Osteocyte (in vitro differentiated cells): ENCODE measurements at places on chromosomes 1 and 21. TPM values are rescaled to one million over a fixed set of nuclear protein-coding genes. Genes with fewer than 3 reads are reported as not detected.

The PPFIA4 gene
- 0.63 and 1.4 TPM in 2 replicates for total RNA-seq

The KRTAP19-3 gene
- not detected in 2 replicates for total RNA-seq

The UTS2 gene
- total RNA-seq, result not detected in 2 replicates

The ADGRB2 gene
- 8.2 and 8.4 TPM in 2 replicates for total RNA-seq

The UHMK1 gene
- 29.3 and 30.9 TPM in 2 replicates for total RNA-seq

GRCh38 chr1:3524556-3525203, 70.2 kb downstream of the ARHGEF16 start:
- no peak for DNase-seq
- H3K4me3 ChIP-seq, result no peak overlapping the region
- H3K4me1 ChIP-seq, result peaks cover 56% of the 10 kb centered on the region
- H3K36me3 ChIP-seq, result peaks cover 7% of the 10 kb centered on the region
- H3K27ac ChIP-seq, result peak overlapping the region; percentile 20

- no peaks in the 10 kb centered on the region for H3K27me3 ChIP-seq
- no peaks in the 10 kb centered on the region for H3K4me1 ChIP-seq
- H3K4me3 ChIP-seq, result no peak overlapping the region
- peaks cover 51% of the 10 kb centered on the region for H3K36me3 ChIP-seq
Measured at GRCh38 chr1:77579547-77579946, 102.9 kb downstream of the ZZZ3 start.

DNA sequence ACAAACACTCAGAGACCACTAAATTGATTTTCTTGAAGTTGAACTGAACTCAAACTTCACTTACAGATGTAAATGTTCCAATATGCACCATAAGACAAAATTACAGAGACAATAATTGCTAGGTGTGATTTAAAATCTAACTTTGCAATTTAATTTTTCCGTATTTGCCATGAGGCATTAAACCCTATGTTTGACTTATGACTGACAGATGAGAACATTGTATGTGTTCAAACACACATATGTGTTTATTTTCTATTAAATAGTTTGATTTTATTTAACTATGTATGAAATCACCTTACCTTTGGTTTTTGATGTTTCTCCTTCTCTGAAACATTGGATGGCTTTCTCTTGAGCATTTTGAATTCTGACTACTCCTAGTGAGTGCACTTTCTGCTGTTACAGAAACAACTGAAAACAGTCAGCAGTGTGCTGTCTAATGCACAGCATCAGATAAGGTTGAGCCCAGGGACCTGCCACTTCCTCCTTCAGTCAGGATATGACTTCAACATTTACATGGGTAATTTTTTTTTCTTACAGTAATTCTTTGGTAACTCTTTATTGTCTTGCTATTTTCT, at the start of gene SAMSN1:
TSS of gene SAMSN1 (minus strand) at position 410 of the 575 bp plus-strand sequence. CDS start at position 356, 54 bp downstream.
- no peak within 1 kb of the TSS for H3K27ac ChIP-seq
- H3K4me1 ChIP-seq, result no peaks in the 10 kb centered on the region
- H3K4me3 ChIP-seq, result no peak within 1 kb of the TSS

DNA sequence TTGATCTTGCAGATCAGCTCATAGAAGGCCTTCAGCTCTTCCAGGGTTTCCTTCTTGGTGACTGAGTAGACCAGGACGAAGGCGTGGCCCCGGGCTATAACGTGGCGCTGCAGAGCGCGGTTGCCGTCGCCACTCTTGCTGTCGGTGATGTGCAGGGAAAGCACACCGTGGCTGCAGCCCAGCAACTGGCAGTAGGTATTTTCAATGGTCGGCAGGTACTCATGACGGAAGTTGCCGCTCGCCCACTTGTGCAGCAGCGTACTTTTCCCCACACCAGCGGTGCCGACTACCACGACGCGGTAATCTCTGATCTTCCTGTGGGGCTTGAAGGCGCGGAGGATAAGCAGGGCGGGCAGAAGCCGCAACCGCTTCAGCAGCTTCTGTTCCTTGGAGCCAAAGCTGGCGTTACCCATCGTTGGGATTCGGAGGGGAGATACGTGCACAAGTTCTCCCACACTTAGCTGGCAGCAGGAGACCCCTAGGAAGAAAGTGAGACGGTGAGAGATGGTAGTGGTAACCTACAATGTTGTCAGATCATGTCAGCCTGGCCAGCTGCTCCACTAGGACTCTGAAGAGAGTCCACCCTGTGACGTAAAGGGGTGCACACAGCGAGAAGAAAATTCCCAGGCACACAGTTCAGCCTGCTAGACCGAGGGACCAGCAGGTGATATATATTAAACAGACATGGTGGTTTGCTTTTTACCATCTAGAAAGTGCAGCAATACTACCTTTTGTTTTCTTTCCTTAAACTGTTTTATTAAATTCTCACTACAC, 3.4 kb downstream of the DIRAS3 start:
- H3K27me3 ChIP-seq, result peaks cover 3% of the 10 kb centered on the region
- H3K4me3 ChIP-seq, result no peak overlapping the region
- no peak overlapping the region for H3K27ac ChIP-seq
- H3K36me3 ChIP-seq, result peaks cover 8% of the 10 kb centered on the region
- H3K4me1 ChIP-seq, result peaks cover 2% of the 10 kb centered on the region

DNA sequence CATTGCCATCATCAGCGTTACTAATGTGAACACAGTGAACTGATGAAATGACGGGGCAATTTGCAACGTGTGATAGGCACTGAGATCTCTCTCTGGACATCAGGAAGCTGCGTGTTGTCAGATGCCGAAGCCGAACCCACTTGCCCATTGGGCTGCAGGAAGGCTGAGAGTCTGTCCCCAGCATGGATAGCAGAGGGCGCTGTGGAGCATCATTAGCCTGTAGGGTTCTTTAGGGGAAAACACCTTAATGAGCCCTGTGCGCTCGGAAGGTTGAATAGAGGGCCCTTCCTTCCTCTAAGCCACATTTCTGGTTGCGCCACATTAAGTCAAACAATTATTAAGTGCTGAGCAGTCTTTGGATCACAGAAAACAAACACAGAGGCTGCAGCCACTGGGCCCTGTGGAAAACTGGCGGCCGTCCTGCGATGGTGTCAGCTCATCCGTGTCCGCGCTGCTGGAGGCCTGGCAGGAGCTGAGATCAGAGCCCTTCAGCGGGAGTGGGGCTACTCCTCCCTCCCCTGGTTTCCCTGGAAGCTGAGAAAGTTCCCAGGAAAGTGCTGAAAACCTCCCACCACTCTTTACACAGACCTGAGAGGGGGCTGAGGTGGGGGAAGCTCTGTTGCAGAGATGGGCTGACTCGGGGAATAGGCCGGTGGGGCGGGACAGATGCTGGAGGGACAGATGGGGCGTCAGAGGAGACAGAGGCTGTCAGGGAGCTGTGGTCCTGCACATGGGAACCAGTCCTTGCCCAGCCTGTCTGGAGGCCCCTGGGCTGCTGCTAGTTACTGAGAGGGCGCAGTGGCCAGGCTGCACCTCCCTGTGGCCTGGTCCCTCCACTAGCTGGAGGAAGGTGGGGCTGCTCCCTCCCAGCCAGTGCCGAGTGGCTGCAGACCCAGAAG, 12.7 kb downstream of the TFF2 start:
- H3K27me3 ChIP-seq, result peaks cover 33% of the 10 kb centered on the region
- H3K4me3 ChIP-seq, result no peak overlapping the region
- no peaks in the 10 kb centered on the region for H3K36me3 ChIP-seq
- peaks cover 4% of the 10 kb centered on the region for H3K4me1 ChIP-seq
- DNase-seq, result peak; percentile 83

DNA sequence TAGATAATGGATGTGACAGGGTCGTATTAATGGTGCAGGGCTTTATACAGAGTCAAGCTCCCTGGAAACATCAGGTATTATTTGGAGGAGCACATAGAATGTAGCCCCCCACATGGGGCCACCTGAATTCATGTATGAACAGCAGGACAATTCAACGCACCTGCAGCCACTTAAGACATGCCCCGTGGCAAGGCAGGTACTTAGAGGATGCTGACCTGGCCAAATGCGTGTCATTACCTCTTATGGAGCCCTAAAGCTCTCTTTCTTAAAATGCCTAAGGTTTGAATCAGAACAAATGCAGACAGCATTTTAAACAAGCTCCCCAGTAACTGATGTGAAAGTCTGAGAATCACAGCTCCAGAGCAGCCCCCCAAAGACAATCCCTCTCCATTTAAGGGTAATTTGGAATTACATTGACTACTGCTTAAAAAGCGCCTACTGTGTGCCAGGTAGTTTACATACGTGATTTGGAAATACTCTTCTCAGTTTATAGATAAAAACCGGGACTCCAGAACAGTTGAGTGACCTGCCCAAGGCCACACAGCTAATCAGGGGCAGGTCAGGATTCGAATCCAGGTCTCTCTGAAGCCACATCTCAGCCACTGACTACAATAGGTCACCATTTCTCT, 71.0 kb upstream of the KLHDC7A start:
- DNase-seq, result no peak
- H3K4me1 ChIP-seq, result no peaks in the 10 kb centered on the region
- no peaks in the 10 kb centered on the region for H3K27me3 ChIP-seq
- H3K4me3 ChIP-seq, result no peak overlapping the region
- no peaks in the 10 kb centered on the region for H3K36me3 ChIP-seq

DNA sequence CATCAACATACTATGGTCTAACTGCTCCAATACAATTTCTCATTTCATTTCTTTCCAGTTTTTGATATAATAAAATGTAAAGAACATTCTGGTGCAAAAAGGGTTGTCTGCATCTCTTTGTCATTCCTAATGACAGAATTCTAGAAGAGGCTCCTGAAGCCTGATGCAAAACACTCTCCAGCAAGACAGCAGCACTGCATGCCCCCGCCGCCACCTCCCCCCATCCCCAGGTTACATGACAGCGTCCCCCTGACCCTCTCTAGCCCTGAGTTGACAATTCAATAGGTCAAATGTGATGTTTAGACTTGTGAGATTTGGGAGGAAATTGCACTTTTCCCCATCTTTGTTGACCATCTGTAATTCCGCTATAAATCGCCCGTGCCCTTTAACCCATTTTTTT, 64.6 kb upstream of the C1orf21 start:
- H3K36me3 ChIP-seq, result no peaks in the 10 kb centered on the region
- no peaks in the 10 kb centered on the region for H3K4me1 ChIP-seq
- no peaks in the 10 kb centered on the region for H3K27me3 ChIP-seq
- no peak for DNase-seq
- no peak overlapping the region for H3K4me3 ChIP-seq

DNA sequence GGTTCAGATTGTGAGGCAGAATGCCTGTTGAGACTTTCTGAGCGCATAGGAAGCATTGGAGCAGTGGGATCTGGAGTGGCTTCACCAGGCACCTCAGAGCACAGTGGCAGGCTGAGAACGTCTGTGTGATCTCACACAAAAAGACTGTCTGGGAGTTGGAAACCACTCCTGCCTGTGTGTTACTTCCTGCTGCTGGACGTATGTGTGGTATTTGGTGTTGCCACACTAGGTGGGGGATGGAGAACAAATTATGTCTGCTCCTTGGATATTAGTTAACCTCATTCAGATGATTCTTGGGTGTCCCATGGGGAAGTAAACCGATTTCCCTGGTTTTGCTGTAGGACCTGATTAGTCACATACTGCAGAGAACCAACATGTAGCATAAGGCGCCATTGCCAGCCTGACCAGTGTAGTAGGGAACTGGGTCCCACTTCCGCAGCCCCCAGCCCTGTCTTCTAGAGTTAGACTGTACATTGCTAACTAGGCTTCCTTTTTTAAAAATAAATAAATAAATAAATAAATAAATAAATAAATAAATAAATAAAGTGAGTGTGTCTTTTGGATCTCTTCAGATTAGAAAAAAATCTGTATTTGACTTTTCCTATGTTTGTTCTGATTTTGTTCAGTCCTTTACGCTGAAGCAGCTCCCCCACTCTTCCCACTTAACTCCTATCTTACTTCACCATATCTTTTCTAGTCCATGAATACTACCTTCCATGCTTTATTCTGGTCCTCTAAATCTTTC, 26.9 kb downstream of the UCK2 start:
- peaks cover 2% of the 10 kb centered on the region for H3K36me3 ChIP-seq
- H3K4me3 ChIP-seq, result peak overlapping the region; percentile 51
- H3K4me1 ChIP-seq, result peaks cover 82% of the 10 kb centered on the region
- DNase-seq, result no peak
- H3K27me3 ChIP-seq, result no peaks in the 10 kb centered on the region

DNA sequence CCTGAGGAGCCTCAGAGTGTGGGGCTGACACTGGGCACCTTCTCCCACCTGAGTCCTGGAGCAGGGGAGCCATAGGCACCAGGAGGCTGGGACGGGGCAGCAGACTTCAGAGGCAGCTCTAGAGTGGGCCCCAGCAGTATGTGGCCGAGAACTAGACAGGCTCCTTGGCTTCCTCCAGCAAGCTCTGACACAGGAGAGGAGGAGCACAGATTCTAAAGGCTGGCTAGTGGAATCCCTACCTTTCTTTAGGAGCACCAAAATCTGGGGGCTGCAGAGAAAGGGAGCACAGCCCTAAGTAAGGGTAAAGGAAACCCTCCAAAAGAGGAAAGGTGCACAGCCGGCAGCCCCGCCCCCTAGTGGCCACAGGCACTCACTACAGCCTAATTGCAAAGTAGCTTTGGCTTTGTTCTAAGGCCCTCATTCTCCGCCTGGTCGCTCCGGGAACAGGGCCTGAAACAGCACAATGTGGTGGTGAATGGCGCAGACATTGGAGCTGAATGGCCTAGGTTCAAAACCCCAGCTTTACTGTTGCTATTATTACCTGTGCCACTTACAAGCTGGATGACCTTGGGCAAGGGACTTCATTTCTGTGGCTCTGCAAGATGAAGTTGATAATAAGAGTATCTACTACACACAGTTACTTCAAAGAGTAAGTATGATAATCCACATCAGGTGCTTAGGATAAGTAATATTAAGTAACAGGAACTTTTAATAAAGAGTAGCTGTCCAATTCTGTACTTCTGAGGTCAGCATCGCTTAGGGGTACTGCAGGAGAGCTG, 8.8 kb upstream of the GUCA2A start:
- H3K27me3 ChIP-seq, result no peaks in the 10 kb centered on the region
- H3K4me3 ChIP-seq, result no peak overlapping the region
- H3K36me3 ChIP-seq, result peaks cover 2% of the 10 kb centered on the region
- no peak overlapping the region for H3K27ac ChIP-seq
- H3K4me1 ChIP-seq, result peaks cover 2% of the 10 kb centered on the region

- no peak overlapping the region for H3K27ac ChIP-seq
- no peaks in the 10 kb centered on the region for H3K36me3 ChIP-seq
- no peaks in the 10 kb centered on the region for H3K27me3 ChIP-seq
Measured at GRCh38 chr1:155022927-155023236, 10.7 kb downstream of the DCST2 start.

GRCh38 chr1:240947438-240948224, 335.7 kb upstream of the GREM2 start:
- DNase-seq, result no peak
- H3K36me3 ChIP-seq, result no peaks in the 10 kb centered on the region
- no peak overlapping the region for H3K27ac ChIP-seq

DNA sequence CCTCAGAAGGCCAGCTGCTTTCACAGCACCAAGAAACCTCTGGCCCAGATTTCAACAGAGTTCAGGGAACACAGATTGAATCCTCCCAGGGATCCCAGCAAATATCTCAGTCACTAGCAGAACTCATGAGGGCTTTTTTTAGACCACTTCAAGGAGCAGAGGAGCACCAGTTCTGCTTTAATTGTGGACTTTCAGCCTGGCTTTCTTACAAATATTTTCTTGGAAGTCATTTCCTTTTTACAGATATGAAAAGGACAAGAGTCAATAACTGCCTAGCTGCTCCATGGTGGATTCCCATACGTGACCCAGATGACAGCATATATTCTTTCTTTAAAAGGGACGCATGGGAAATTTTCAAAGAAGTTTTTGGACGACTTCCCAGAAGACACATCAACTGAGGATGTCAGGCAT, 6.4 kb upstream of the LRRC8B start:
- DNase-seq, result no peak
- peaks cover 20% of the 10 kb centered on the region for H3K27me3 ChIP-seq
- H3K27ac ChIP-seq, result no peak overlapping the region
- H3K36me3 ChIP-seq, result no peaks in the 10 kb centered on the region

- peak overlapping the region; percentile 92 for H3K27ac ChIP-seq
- peaks cover 54% of the 10 kb centered on the region for H3K4me1 ChIP-seq
- peaks cover 10% of the 10 kb centered on the region for H3K36me3 ChIP-seq
- no peak overlapping the region for H3K4me3 ChIP-seq
- no peak for DNase-seq
Measured at GRCh38 chr1:23103001-23103889, 65.4 kb downstream of the LUZP1 start.

GRCh38 chr1:59292562-59292961, 4.3 kb upstream of the FGGY start:
- no peak overlapping the region for H3K27ac ChIP-seq
- H3K4me3 ChIP-seq, result no peak overlapping the region
- no peak for DNase-seq
- no peaks in the 10 kb centered on the region for H3K27me3 ChIP-seq
